ENCODE measurements at places on chromosomes 7 and 10.

DNA sequence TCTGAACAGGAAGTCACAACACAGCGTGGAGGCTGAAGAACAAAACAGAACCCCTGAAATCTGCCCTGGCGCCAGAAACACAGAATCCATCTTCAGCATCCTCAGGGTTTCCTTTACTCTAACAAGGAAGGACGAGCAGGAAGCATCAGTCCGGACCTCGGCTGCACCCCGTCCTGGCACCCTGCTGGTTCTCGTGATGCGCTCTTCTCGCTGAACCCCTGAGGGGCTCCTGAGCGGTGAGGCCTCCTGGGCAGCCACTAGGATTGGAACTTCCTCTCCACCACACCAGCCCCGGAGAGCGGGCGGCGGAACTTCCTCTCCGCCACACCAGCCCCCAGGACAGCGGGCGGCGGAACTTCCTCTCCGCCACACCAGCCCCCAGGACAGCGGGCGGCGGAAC, 461.9 kb downstream of the PTPRN2 start:
- no peak for DNase-seq

- no peak for DNase-seq
These were observed 355.7 kb upstream of the AKR1E2 start for GRCh38 chr10:4470231-4470835.

- DNase-seq = no peak
These were observed 2.9 kb downstream of the DEPP1 start for GRCh38 chr10:44975431-44976331.

- no peak for DNase-seq
These were observed 9.8 kb upstream of the OGA start for GRCh38 chr10:101827919-101828600.

DNA sequence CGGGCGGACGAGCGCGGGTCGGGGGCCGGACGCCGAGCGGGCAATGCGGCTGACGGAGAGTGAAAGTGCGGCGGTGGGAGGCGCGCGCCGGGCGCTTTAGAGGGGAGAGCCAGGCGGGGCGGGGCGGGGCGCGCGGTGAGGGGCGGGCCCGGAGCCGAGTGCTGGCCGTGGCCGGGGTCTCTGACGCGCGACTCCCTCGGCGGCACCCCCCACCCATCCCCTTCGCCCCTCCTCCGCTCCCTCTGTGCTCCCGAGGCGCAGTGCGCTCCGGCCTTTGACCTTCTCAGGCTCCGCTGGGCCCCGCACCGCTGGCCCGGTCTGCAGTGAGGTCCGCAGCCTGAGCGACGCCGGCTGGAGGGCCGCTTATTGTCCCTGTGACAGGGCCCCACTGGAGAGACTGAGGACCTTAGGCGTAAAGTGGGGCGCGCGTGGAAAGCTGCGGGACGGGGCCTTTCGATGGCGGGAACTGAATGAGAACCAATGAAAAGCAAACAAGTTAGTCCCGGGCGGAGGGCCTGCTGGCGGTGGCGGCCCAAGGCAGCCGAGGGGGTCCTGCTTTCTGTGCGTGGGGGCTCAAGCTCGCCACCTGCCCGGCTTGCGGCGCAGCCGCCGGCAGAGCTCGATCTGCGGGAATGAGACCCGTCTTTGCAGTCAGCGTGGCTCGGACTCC, at the start of gene CXCL12:
CXCL12 (minus strand) TSS at position 72 of the 670 bp plus-strand sequence. CDS start 92 bp downstream, outside the sequence.
- DNase-seq = no peak

DNA sequence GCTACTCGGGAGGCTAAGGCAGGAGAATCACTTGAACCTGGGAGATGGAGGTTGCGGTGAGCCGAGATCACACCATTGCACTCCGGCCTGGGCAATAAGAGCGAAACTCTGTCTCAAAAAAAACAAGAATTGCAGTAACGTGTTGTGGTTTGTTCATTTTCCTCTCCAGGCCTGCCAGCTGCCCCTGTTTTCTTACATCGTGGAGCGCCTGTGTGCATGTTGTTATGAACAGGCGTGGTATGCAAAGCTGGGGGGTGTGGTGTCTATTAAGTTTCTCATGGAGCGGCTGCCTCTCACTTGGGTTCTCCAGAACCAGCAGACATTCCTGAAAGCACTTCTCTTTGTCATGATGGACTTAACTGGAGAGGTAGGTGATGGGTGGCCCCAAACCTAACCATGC, 52.1 kb downstream of the TRRAP start:
- DNase-seq = no peak

DNA sequence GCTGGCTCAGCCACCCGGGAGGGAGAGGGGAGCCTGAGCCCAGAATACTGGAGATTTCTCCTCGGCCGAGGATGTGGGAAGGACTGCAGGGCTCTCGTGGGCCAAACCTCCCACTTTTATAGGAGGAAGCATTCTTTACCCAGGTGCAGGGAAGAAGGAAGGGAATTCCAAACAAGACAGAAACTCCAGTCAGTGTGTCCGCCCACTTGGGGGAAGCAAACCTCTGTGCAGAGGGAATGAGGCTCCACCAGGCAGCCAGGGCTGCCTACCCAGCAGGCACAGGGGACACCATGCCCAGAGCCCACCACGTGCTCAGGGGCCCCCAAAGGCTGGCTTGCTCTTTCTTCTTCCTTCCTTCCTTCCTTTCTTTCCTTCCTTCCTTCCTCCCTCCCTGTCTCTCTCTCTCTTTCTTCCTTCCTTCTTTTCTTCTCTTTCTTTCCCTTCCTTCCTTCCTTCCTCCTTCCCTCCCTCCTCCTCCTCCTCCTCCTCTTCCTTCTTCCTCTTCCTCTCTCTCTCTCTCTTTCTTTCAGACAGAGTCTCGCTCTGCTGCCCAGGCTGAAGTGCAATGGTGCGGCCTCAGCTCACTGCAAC, 15.4 kb upstream of the FZD9 start:
- DNase-seq = no peak
